Hippocampal formation (tissue), 2 donors: ENCODE measurements at places on chromosomes 1 and 21.

DNA sequence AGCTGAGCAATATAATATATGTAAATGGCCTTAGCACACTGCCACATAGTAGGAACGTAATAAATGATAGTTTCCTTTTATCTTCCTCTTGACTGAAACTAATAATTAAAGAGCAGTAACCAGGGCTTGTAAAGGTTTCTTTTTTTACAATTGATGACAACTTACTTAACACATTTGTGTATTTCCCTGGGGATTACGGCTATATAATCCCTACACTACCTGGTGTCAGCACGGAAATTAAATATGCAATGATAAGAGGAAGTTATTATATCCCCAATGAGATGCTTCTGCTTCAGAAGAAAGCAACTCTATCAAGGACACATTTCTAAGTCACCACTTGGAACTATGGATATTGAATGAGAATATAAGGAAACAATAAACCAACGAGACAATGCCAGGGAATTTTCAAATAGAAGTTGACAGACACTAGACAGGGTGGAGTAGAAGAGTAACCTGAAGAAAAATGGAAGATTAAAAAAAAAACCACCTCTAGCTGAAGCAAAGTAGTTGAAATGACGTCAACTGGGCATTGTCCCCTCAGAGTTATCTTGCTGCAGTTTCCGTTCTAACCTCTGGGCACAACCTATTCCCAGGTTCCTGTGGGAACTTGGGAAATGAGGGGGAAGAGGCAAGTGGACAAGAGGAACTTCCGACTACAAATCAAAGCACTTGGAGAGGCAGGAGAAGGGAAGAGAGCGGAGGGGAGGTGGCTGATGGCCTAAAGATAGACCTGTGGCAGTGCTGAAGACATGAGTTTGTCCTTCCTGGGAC, 66.5 kb downstream of the PLPP3 start:
- DNase-seq, result no peak

- peak; percentile 11 for DNase-seq
Observed at GRCh38 chr1:162248854-162249535, 127.7 kb downstream of the SPATA46 start.

DNA sequence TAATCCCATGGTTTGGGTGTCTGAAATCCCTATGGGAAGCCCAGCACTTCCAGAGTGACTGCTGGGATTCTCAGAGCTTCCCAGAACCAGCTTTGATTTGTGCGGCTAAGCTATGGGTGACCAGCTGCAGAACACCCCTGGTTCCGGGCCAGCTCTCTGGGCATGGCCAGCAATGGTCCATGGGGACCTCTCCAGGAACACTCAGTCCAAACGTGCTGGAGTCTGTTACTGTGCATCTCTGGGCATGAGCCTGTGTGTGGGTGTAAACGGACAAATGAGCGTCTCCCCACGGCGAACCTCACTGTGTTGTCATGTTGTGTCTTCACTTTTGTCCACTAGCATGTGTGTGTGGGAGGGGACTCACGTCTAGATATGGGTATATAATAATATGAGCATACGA, 54.4 kb downstream of the MAB21L3 start:
- no peak for DNase-seq

DNA sequence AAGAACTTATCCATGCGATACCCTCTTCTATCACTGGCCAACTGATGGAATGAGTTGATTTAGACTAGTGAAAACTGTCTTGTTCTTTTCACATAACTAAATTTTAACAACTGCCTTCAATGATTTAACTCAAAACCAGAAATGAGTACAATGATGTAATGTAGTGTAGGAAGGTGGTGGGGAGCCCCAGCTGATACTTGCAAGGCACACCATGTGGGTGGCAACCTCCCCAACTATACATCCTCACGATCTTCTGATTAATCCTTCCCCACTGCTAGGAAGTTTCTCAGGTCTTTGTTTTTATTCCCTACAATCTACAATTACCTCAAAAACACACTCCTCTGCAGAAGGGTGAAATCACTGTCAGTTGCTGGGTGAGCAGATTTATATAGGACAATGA, 100.7 kb downstream of the KCTD3 start:
- no peak for DNase-seq

DNA sequence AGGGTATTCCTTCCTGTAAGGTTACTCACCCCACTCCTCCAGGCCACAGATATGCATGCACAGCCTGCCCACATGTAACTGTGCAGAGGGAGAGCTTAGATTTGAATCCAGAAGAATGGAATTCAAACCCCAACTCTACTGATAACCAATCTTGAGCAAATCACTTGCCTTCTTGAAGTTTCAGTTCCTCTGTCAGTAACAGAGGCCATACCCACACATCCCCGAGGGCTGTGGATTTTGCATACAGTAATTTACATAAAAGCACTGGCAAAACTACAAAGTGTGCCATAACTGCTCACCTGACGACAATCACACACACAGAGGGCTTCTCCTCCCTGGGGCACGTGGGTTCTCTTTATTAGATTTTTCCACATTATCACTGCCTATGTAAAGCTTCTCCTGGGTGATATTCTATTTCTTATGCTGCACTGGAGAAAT, 18.6 kb downstream of the CD247 start:
- no peak for DNase-seq

- no peak for DNase-seq
Observed at GRCh38 chr21:32380940-32381339, 11.9 kb downstream of the URB1 start.

GRCh38 chr1:223834660-223835263, 11.0 kb downstream of the TP53BP2 start:
- no peak for DNase-seq

GRCh38 chr1:235468970-235469369, 35.3 kb downstream of the B3GALNT2 start:
- no peak for DNase-seq

- DNase-seq, result no peak
Observed at GRCh38 chr1:228402641-228403025, 4.0 kb downstream of the TRIM11 start.

GRCh38 chr1:171166361-171166760, 18.7 kb upstream of the FMO2 start:
- DNase-seq, result no peak
